ENCODE measurements at places on chromosomes 7 and 10.

DNA sequence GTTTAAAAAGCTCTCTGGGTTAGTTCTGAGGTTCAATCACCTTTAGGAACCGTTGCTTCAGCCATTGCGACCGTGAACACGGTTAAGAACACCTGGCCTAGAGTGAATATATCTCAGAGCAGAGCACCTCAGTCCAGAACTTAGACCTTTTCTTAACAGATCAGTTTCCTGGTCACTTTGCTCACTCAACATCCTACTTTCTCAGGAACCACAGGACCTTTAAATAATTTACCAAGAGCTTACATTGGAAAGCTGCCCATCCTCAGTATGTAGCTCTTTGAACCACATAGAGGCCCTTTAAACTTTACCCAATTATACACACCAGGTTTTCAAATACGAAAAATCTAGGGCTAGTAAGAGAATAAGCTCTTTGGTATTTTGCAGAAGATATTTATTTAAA, 153.2 kb downstream of the NRBF2 start:
- peaks cover 3% of the 10 kb centered on the region for H3K4me1 ChIP-seq
- H3K27ac ChIP-seq = no peak overlapping the region
- no peaks in the 10 kb centered on the region for H3K27me3 ChIP-seq
- no peak overlapping the region for H3K4me3 ChIP-seq
- no peak for DNase-seq

DNA sequence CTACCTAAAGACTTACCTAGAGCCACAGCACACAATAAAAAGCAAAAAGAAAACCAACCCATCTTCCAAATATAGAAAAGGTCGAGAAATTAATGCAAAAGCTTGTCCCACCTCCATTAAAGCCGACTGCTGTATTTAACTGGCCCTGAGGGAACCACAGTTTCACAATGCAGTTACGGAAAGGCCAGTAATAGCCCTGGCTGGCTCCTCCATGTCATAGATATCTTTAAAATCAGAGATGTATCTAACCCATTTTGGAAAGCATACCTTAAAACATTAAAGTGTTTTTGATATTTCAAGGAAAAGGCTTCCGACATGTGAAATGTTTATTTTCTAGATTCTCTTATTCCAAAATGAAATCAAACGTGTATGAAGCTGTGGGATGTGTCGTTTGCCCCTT, 23.0 kb downstream of the HDAC9 start:
- DNase-seq = no peak
- no peaks in the 10 kb centered on the region for H3K27me3 ChIP-seq
- no peak overlapping the region for H3K4me3 ChIP-seq
- H3K4me1 ChIP-seq = peaks cover 21% of the 10 kb centered on the region
- no peaks in the 10 kb centered on the region for H3K36me3 ChIP-seq
- H3K27ac ChIP-seq = no peak overlapping the region

DNA sequence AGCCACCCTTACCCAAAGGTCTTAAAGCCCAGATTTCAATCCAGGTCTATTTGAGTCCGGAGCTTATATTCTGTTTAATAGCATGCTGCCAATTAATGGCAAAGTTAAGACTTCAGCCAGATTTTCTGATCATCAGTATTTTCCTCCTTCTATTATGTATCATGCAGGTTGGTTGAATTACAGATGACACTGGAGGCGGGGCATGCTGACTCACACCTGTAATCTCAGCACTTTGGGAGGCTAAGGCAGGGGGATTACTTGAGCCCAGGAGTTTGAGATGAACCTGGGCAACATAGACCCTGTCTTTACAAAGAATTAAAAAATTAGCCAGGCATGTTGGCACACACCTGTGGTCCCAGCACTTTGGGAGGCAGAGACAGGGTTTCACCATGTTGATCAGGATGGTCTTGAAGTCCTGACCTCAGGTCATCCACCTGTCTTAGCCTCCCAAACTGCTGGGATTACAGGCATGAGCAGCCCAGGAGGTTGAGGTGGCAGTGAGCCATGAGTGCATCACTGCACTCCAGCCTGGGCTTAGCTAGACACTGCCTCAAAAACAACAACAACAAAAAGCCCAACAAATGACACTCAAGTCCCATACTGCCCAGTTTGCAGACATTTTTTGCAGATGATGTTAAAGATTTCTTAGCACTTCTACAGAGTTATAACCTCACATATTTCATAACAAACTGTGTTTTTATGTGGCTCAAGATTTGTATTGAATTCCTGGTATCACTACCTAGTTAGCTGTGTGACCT, 62.5 kb downstream of the MCU start:
- no peak for DNase-seq
- peak overlapping the region; percentile 34 for H3K27ac ChIP-seq
- H3K4me1 ChIP-seq = peaks cover 37% of the 10 kb centered on the region
- H3K4me3 ChIP-seq = no peak overlapping the region

GRCh38 chr10:120039046-120039445, 146.5 kb downstream of the SEC23IP start:
- no peaks in the 10 kb centered on the region for H3K36me3 ChIP-seq
- no peak for DNase-seq
- H3K27ac ChIP-seq = no peak overlapping the region
- H3K4me3 ChIP-seq = no peak overlapping the region

DNA sequence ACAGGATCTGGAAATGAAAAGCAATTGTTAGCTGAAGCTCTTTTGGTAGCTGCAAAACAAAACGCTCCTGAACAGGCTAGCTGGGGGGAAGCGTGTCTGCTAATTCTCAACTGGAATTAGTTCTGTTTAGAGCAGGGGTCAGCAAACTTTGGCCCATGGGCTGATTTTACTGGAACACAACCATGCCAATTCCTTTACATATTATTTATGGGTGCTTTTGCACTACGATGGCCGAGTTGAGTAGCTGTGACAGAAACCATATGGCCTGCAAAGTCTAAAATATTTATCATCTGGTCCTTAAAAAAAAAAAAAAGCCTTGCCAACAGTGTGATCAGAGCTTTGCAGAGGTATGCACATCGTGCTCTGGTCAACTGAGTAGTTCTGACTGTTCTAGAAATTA, 108.4 kb upstream of the PDLIM1 start:
- H3K27ac ChIP-seq = no peak overlapping the region
- no peaks in the 10 kb centered on the region for H3K4me1 ChIP-seq
- H3K36me3 ChIP-seq = peaks cover 6% of the 10 kb centered on the region

DNA sequence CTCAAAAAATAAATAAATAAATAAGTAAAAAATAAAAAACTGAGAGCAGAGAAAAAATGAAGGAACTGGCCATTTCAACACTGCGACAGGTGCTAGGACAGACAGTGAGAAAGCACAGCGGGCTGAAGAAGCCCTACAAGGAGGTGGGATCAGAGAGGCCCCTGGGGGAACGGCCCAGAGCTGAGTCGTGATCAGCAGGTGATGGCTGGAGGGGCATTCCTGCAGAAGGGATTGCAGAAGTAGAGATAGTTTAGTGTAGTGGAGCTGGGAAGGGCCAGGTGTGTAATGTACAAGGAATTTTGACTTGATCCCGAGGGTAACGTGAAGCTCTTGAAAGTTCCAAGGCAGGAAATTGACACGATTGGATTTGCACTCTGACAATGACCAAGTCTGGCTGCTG, 112.1 kb downstream of the CUL2 start:
- no peak overlapping the region for H3K4me3 ChIP-seq
- peaks cover 4% of the 10 kb centered on the region for H3K36me3 ChIP-seq
- H3K4me1 ChIP-seq = peaks cover 13% of the 10 kb centered on the region
- H3K27me3 ChIP-seq = no peaks in the 10 kb centered on the region
- DNase-seq = no peak

GRCh38 chr7:146022776-146023175, 93.8 kb upstream of the CNTNAP2 start:
- H3K36me3 ChIP-seq = no peaks in the 10 kb centered on the region
- H3K4me3 ChIP-seq = no peak overlapping the region
- H3K27ac ChIP-seq = no peak overlapping the region
- H3K27me3 ChIP-seq = no peaks in the 10 kb centered on the region
- no peak for DNase-seq

DNA sequence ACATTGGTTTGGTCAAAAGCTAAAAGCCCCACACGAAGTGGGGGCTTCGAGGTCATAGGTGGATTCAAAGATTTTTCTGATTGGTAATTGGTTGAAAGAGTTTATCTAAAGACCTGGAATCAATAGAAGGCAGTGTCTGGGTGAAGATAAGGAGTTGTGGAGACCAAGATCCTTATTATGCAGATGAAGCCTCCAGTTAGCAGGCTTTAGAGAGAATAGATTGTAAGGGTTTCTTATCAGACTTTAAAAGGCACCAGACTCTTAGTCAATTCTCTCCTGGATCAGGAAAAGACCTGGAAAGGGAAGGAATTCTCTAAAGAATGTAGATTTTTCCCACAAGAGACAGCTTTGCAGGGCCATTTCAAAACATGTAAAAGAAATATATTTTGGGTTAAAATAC, 260.2 kb downstream of the PHF14 start:
- no peak overlapping the region for H3K4me3 ChIP-seq
- H3K27ac ChIP-seq = no peak overlapping the region
- H3K27me3 ChIP-seq = no peaks in the 10 kb centered on the region

DNA sequence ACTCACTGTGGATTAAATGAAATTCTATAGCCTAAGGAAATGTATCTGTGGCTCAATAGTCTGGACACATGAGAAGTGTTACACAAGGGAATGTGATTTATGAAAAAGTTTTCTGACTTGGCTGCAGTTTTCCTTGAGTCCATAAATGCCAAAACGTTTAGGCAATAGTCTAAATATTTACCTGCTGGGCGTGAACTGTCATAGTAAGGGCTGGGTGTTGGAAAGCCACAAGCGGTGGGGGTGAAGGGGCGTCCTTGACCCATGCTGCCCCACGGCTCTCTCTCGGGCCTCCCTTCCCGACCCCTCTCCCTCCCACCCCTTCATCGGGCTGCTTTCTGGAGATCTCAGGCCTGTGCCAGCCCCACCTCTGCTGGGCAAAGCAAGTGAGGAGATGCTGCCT, 223.7 kb downstream of the BUB3 start:
- H3K27ac ChIP-seq = no peak overlapping the region
- peaks cover 6% of the 10 kb centered on the region for H3K4me1 ChIP-seq
- H3K27me3 ChIP-seq = peaks cover 59% of the 10 kb centered on the region
- H3K4me3 ChIP-seq = no peak overlapping the region
- H3K36me3 ChIP-seq = no peaks in the 10 kb centered on the region

DNA sequence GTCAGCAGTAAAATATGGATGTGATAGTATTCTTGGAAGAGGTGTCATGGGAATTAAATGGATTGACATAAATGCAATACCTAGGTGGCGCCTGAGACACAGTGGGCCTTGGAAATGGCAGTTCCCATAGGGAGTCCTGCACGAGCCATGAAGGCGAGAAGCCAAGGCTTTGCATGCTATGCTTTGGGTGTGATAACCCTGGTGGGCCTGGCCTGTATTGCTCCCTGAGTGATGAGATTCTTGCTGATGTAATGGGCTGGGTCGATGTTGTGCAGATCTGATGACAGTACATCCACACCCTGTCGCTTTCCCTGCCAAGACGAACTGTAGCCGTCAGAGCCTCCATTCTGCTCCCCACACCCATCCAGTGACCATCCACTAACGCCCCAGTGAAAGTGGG, 46.4 kb downstream of the CREB5 start:
- H3K27ac ChIP-seq = no peak overlapping the region
- no peak overlapping the region for H3K4me3 ChIP-seq
- H3K4me1 ChIP-seq = peaks cover 12% of the 10 kb centered on the region
- H3K36me3 ChIP-seq = no peaks in the 10 kb centered on the region

- H3K4me1 ChIP-seq = peaks cover 7% of the 10 kb centered on the region
- no peak for DNase-seq
- H3K27ac ChIP-seq = peak overlapping the region; percentile 54
- peaks cover 33% of the 10 kb centered on the region for H3K36me3 ChIP-seq
Measured at GRCh38 chr10:5775685-5776084, 37.5 kb downstream of the GDI2 start.

- no peak overlapping the region for H3K27ac ChIP-seq
- H3K4me1 ChIP-seq = no peaks in the 10 kb centered on the region
- H3K36me3 ChIP-seq = no peaks in the 10 kb centered on the region
- no peak overlapping the region for H3K4me3 ChIP-seq
- peaks cover 48% of the 10 kb centered on the region for H3K27me3 ChIP-seq
Measured at GRCh38 chr10:128221807-128222206, 95.6 kb upstream of the MKI67 start.

DNA sequence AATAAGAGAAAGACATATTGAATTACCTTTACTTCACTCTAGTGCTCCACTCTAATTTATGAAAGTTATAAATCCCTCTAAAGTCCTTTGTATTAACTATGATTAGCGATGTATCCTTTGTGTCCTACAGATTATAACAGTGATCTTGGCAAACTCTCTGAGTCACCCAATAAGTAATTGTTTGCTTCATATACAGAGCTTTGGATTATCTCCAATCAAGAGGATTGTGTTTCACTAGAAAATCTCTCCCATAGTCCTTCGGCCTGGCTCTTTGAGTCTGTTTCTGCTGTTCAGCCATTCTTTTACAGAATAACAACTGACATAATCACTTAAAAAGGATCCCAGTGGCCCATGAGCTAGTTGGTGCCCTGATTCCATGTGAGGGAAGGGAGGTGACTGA, 9.5 kb downstream of the LMOD2 start:
- H3K4me3 ChIP-seq = no peak overlapping the region
- no peak overlapping the region for H3K27ac ChIP-seq
- no peaks in the 10 kb centered on the region for H3K27me3 ChIP-seq
- no peaks in the 10 kb centered on the region for H3K36me3 ChIP-seq

GRCh38 chr7:88090671-88091070, 129.2 kb downstream of the SRI start:
- DNase-seq = no peak
- peaks cover 12% of the 10 kb centered on the region for H3K4me1 ChIP-seq
- no peak overlapping the region for H3K4me3 ChIP-seq
- no peaks in the 10 kb centered on the region for H3K36me3 ChIP-seq
- no peaks in the 10 kb centered on the region for H3K27me3 ChIP-seq
- no peak overlapping the region for H3K27ac ChIP-seq

- H3K4me1 ChIP-seq = peaks cover 26% of the 10 kb centered on the region
- no peak for DNase-seq
- peak overlapping the region; percentile 91 for H3K27ac ChIP-seq
- H3K27me3 ChIP-seq = no peaks in the 10 kb centered on the region
- no peaks in the 10 kb centered on the region for H3K36me3 ChIP-seq
Measured at GRCh38 chr10:62231805-62232204, 36.8 kb downstream of the RTKN2 start.

DNA sequence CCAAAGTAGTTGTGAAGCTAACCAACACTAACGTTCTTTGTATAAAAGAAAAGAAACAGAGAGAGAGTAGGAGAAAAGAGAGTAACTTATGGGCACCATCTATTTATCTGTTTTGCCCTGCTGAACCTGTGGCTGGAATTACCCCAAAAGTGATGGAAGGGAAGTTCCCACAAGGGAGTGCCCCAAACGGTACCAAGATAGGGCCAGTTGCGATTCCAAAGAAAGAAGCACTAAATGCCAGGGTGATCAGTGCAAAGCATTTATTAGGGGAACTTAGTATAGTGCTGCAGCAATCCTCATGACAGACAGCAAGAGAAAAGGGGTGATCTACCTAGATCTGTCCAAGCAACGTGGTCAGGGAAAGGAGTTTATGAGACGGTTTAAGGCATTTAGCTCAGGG, 190.2 kb downstream of the SORCS3 start:
- no peaks in the 10 kb centered on the region for H3K4me1 ChIP-seq
- H3K4me3 ChIP-seq = no peak overlapping the region
- DNase-seq = no peak

Data from mesothelial cell of epicardium (in vitro differentiated cells).